RWPE1 (cell line): ENCODE measurements at places on chromosomes 16 and 17.
A peak's percentile ranks its signal among the peaks of the same experiment; 100 is the strongest.

GRCh38 chr17:6599364-6599763 is 41.1 kb downstream of the KIAA0753 start:
- DNase-seq: no peak

DNA sequence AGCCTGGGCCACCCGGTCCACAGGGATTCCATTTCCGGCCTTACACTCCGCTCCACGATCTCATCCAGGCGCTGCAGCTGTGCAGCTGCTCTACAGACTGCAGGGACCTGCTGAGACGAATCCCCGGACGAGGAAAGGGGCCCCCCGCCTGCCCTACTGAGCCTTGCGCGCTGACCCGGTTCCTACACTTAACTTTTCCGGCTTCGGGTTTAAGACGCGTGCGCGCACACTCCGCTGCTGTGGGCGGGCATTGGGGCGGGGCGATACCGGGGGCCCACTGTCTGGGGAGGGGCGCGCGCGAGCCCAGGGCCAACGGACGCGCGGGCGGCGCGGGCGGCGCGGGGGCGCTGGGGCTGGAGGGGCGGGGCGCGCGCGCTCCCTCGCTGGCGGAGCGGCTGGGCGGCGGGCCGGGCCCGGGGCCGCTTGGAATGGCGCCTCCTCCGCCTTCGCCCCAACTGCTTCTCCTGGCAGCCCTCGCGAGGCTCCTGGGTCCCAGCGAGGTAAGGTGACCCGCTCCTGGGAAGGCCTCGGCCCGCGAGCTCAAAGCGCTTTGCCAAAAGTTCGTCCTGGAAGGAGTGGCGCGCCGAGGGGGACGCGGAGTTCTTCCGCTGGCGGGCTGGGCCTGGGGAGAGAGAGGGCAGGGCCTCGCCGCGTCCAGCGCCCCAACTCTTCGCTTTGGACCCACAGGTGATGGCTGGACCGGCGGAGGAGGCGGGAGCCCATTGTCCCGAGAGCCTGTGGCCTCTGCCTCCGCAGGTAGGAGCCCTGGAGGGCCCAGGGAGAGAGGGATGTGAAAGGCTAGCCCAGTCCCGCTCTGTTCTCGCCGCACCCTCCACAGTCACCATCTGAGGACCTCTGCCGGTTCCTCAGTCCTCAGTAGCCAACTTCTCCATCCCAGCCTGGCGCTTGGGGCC is at the start of gene TP53I13:
TP53I13 (plus strand) TSS at position 371 of the 914 bp plus-strand sequence; CDS start at position 429, 58 bp downstream.
- DNase-seq: peak; percentile 80

- no peak for DNase-seq
Measured at GRCh38 chr17:7260151-7260550, 2.1 kb downstream of the CLDN7 start.

DNA sequence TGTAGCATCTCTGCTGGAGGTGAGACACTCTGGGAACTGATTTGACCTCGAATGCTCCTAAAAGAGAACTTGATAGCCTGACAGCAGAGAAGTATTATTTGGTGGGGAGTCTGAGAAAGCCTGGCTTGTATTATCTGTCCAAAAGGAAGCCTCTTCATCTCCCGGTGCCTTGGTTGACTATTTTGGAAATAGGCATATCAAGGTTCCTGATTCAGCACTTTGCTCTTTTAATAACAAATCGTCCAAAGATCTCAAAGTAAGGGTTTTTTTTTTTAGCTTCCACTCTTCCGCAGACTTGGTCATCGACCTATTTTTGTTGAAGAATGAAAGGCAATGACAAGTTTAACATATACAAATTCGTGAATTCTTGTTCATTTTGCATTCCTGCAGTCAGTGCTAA is 14.8 kb downstream of the TMEM186 start:
- DNase-seq: no peak

DNA sequence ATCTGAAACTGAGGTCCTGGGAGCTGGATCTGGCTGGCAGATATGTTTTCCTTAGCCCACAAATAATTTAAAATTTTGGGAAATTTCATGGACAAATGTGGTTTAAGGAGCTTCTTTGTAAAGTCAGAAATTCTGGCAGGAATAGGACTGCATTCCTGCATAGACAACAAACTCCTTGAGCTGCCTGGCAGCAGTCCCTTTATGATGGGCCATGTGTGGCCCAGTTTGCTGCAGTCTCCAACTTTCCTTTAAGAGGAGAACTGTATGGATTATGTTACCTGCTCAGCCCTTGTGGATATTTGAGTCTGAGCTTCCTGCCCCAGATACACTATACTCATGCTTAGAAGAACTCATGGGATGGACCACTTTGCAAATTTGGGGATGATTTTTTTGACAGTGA is 48.5 kb upstream of the HS3ST2 start:
- no peak for DNase-seq

GRCh38 chr17:27554152-27554551 is 76.8 kb upstream of the LGALS9 start:
- DNase-seq: no peak

GRCh38 chr16:19861811-19862327 is 22.8 kb downstream of the GPRC5B start:
- DNase-seq: no peak
